ENCODE measurements at places on chromosomes 13 and 19. TPM values are rescaled to one million over a fixed set of nuclear protein-coding genes. Genes with fewer than 3 reads are reported as not detected.

Gene TTC9B
- 3.1 TPM for polyA plus RNA-seq

Gene LHFPL6
- polyA plus RNA-seq: 22.6 TPM

Gene MISP
- polyA plus RNA-seq: 200 TPM

Gene LRRC8E
- polyA plus RNA-seq: 0.31 TPM

Gene BRCA2
- 3.4 TPM for polyA plus RNA-seq

Gene ZNF418
- polyA plus RNA-seq: 16.5 TPM

Gene HSPB6
- polyA plus RNA-seq: 50.2 TPM

Gene ANGPTL8
- 0.55 TPM for polyA plus RNA-seq

Gene NALCN
- polyA plus RNA-seq: 1.2 TPM

Gene IQCN
- polyA plus RNA-seq: 5.5 TPM

Gene ZNF552
- 40.9 TPM for polyA plus RNA-seq

Gene ICAM4
- polyA plus RNA-seq: 1.2 TPM

Gene PNKP
- 61.2 TPM for polyA plus RNA-seq

Gene MISP3
- polyA plus RNA-seq: 12.3 TPM

Data from large intestine (tissue), 12 donors.